ENCODE measurements at places on chromosomes 2 and 18. TPM values are rescaled to one million over a fixed set of nuclear protein-coding genes. Genes with fewer than 3 reads are reported as not detected.

DNA sequence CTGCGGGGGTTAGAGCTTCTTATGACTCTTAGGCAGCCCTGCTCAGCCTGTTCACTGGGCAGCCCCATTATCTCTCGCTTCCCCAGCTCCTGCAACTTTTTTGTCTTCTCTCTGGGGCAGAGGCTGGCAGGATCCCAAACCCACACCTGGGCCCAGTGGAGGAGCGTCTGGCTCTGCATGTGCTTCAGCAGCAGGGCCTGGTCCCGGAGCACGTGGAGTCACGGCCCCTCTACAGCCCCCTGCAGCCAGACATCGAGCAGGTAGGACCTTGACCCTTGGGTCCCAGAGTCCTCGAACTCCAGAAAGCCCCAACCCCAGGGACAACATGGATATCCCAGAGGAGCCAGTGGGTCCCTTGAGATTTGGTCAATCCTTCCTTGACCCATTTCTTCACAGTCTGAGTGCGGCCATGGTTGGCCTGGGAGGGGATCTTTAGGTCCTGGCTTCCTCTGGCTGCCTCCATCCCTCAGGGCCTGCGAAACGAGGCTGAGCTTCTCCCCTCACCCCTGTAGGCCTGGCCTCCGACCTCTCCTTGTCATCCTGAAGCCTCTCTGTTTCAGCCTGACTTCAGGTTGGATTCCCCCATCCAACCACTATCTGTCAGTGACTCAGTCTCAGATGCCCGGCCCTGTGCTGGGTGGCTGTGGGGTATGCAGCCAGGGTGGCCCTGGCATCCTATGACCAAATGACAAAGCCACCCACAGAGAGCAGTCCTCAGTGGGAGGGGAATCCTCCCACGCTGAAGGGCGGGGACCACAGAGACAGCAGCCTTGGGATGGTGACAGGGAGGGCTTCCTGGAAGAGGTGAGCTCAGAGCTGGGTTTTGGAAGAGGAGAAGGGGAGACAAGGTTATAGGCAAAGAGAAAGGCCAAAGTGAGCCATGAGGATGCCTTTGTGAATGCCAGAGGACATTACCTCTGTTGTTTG, 214.2 kb downstream of the DYSF start:
- no peak for DNase-seq

- peak; percentile 72 for DNase-seq
These were observed 29.7 kb downstream of the XDH start for GRCh38 chr2:31384771-31385276.

TMEM214 gene
- total RNA-seq = 79.6 TPM

BCS1L gene
- total RNA-seq = 61.7 TPM

Data from Calu3 (cell line).